ENCODE measurements at places on chromosomes 1 and 21.

- no peak for DNase-seq
Observed at GRCh38 chr1:210475321-210475720, 146.6 kb downstream of the HHAT start.

DNA sequence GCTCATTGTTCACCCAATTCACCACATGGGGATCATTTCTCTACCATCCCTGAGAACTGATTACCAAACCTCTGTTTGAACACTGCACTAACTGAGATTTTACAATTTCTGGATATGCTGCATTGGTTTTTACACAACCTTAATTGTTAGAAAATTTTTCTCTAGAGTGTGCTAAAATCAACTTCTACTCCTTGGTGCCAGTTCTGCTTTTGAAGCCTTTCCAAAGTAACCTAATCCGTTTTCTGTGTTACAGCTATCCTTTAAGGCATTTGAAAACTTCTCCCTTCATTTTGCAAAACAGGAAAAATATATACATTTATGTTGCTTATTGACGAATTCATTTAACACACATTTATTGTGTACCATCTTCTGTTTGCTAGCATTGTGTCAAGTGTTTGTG lies 23.7 kb downstream of the SMAP2 start:
- no peak for DNase-seq

GRCh38 chr1:151968058-151968457 lies 25.6 kb downstream of the S100A10 start:
- DNase-seq: peak; percentile 73

GRCh38 chr1:203346060-203346768 lies 4.7 kb downstream of the FMOD start:
- no peak for DNase-seq

DNA sequence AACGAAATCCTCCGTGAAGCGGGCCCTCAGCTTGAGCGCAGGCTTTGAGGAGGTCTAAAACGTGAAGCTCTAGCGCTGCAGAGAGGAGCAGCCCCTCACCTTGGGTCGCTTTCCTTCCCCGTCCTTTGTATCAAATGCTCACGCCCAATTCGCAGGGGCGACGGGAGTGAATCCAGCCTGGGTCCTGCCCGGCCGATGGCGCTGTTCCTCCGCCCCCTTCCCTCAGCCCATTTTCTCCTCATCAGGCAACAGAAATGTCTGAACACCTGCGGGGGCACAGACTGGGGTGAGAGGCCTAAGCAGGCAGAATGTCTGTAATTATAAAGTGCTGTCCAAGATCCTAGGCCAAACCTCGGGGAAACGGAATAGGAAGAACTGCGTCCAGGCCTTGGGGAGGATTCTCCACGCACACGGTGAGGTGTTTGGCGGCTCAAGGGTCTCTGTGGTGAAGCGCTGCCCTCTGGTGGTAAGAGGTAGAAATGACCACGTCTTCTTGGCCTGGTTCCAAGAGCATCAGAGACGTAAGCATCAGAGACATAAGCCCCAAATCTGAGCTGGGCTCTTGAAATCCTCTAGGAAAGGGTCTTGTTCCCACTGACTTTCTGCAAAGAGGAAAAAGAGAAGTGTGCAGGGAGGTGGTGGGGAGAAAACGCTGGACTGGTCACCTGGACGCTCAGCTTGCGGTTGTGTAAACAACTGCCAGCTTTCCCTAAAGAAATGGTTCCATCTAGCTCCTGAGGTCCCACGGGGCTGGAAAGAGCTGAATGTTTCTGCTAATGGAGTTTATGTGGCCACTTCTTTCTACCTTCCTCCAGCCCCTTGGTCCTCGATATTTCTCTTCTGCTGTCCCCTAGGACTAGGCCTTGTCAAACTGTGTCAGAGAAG lies 92.1 kb upstream of the CD53 start:
- DNase-seq: peak; percentile 76

DNA sequence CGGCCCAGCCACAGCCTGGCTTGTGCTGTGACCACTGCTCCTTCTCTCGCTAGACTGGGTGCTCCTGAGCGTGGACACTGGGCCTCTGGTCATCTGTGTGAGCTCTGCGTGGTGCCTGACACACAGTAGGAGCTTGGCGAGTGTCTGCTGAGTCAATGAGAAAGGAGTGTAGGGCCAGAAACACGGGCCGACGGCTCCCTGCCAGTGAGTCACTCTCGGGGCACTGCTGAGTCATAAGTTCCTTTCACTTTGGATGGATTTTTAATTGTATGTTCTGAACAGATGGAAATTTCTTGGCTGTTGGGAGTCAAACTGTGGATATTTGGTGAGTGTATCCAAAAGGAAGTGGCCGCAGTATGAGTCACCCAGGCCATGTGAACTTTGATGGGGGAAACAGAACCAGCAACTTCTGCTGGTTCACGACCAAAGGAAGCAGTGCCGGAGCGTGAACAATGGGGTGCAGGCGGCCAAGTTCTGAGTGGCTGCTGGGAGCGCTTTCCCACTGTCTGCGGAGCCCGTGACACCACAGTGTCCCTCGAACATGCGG lies 41.0 kb upstream of the COL18A1 start:
- DNase-seq: peak; percentile 100

- DNase-seq: peak; percentile 62
Observed at GRCh38 chr1:66266756-66267155, 267.2 kb upstream of the SGIP1 start.

DNA sequence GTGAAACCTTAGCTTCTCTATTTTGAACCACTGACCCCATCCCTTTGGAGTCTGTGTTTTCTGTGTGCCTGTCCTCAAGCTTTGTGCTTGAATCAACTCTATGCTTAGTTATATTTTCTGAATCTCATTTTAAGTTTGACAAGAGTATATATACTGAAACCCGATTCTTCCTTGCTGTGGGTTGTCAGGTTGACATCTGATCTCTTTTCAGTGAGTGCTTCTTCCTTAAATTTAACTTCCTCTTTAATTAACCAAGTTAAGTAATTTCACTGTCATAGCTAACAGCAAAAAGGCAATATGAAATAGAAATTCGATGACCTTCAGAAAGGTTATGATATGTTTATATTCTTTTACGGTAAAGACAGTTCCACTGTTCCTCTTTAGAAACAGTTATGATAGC lies 69.4 kb downstream of the C1orf21 start:
- DNase-seq: no peak

GRCh38 chr21:25424634-25425033 lies 182.6 kb downstream of the MRPL39 start:
- no peak for DNase-seq

DNA sequence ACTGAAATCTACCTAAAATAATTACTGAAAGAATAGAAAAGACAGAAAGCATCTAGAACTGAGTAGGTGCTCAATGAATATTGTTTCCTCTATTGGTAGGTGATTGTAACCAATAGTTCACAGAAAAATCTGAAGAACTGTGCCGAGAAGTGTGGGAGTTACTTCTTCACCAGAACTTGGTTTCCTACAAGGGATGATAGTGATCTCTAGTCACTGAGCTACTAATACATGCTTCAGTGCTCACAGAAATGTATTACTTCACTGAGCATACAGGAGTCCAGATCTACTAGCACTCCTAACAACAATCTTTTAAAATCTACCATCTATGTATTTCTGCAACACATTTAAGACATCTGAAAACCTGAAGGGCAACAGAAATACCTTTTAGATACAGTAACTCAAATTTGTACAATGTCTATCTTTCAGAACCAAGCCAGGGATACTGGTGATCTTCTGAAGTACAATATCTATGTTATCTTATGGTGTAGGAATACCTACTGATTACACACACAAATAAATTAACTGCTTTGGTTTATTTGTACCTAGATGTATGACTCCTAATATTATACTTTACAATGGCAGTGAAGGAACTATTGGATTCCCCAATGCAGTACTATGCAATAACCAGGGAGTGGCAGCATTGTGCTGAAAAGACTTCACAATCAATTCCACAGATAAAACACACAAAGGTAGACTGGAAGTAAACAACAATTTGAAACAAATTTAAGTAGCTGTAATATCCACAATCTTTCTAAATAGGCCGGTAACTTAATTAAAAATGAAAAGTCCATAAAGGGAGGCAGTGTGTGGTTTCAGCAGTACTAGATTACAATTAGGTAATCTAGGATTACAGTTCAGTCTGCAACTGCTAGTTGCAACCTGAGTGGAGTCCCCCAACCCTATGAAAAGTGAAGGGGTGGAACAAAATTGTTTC lies 243.0 kb downstream of the SLC45A1 start:
- DNase-seq: peak; percentile 67
